Activated T-cell treated with anti-CD3 and anti-CD28 coated beads, Interleukin-2, amount 50 U/mL, for 72 hours (primary cell): ENCODE measurements at places on chromosomes 6 and 20.

DNA sequence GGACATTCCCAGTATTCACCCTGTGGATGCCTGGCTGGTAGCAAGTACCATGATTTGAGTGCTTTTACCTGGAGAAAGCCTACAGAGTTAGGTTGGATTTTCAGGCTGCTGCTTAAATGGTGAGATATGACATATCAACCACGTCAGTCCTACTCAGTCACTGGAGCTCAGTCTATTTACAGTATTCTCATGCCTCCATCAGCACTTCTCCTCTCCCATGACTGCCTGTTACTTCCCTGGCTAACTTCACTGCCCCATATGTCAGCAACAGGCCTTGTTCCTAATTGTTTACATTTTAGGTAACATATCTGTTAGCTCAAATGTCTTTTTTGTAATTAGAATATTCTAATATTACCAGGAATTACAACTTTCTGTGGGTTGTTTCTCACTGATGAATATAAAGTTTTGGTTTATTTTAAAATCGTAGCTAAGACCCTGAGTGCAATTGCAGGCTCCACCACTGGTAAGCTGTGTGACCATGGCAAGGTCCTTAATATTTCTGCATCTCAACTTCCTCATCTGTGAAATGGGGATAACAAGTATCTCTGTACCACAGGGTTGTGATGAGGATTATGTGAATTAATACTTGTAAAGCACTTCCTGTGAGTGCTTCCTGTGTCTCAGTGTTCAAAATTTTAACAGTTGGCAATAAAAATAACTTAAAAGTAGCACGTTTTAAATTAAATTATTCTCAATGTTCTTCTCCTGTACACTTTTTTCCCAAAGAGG lies 54.3 kb downstream of the RNF144B start:
- no peak for DNase-seq

DNA sequence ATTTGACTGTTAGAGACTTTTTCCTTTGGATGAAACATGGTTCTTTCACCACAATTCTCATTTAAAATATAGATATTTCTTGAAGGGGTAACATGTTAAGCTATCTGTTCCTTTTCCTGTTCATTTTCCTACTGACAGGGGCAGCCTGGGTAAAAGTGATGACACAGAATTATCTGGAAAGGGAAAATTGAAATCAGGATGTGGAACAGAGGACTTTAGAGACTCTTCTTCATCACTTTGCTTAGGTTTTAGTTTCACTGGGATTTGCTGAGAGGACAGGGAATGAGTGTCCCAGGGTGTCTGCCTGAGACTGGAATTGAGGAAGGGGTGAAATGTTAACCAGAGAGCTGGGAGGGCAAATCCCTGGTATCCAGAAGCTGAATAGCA lies 116.0 kb downstream of the RNF144B start:
- DNase-seq = no peak

- no peak for DNase-seq
Observed at GRCh38 chr6:117795234-117795633, 111.8 kb upstream of the SLC35F1 start.

- no peak for DNase-seq
Observed at GRCh38 chr6:124958759-124959354, 3.4 kb upstream of the RNF217 start.

DNA sequence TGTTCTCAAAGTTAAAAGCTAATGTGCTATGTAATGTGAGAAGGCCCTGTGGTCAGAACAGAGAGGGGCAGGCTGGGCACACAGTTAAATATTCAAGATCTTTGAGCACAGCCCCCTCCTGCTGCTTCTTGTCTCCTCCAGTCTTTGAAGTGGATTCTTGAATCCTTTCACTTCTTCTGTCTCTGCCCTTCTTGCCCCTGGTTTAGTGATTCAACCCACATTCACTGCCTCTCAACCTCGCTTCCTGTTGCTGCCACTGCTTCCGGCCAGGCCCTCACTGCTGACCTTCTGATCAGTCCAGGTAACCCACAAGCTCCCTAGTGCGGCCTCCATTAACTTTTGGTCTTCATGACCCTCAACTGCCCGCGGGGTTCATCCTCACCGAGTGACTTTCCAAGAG lies 417.3 kb upstream of the NOX3 start:
- DNase-seq = no peak

DNA sequence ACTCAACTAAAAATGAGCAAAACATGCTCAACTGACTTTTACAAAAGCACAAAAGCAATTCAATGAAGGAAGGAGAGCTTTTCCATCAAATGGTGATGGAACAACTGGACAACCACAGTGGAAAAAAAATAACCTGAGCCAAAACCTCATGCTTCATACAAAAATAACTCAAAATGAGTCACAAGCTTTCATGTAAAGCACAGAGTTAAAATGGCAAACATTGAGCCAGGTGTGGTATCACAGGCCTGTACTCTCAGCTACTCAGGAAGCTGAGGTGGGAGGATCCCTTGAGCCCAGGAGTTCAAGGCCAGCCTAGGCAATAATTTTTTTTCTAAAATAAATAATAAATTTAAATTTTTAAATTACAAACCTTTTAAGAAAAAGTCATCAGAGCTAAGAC lies 18.4 kb upstream of the HLA-G start:
- no peak for DNase-seq

GRCh38 chr6:3391902-3392458 lies 64.9 kb downstream of the SLC22A23 start:
- no peak for DNase-seq

DNA sequence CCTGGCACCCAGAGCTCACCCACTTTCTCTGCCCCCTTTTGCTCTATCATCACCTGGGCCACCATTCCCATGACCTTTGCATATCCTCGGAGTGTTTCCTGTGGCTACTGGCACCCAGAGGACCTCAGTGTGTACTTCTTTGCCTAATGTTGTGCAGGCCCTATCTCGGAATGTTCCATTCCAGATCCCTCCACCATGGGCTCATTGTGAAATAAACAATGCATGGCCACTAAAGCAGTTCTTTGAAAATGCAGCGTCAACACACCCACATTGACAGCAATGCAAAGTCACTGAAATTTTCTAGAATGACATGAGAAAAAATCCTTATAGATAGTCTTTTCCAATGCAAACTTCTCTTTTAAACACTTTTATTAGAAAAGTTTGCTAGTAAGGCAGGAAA lies 72.9 kb upstream of the AGPAT4 start:
- DNase-seq = no peak

DNA sequence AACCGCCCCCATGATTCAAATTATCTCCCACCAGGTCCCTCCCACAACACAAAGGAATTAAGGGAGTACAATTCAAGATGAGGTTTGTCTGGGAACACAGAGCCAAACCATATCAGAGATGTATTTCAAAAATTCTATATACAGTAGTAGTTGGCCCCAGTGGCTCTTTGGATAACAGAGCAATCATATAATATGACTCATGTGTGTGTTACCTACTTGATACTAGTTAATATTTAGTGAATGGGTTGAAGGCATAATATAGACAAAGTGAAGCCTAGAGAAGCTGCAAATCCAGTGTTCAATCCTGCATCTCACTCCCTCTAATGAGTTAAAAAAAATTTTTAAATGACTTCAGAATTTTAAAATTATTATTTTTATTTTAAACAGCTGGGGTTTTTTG lies 43.2 kb downstream of the KAT14 start:
- DNase-seq = no peak

- DNase-seq = no peak
Observed at GRCh38 chr6:80356545-80356944, 250.1 kb downstream of the BCKDHB start.
